Naive thymus-derived CD4-positive, alpha-beta T cell (primary cell): ENCODE measurements at places on chromosomes 16 and 17. TPM values are rescaled to one million over a fixed set of nuclear protein-coding genes. Genes with fewer than 3 reads are reported as not detected.

The SYCE1L gene
- 11.9 TPM for total RNA-seq

GRCh38 chr17:75832652-75833400 is 11.4 kb downstream of the UNC13D start:
- H3K27ac ChIP-seq: peak overlapping the region; percentile 64
- H3K36me3 ChIP-seq: peaks cover 7% of the 10 kb centered on the region
- DNase-seq: peak; percentile 33

DNA sequence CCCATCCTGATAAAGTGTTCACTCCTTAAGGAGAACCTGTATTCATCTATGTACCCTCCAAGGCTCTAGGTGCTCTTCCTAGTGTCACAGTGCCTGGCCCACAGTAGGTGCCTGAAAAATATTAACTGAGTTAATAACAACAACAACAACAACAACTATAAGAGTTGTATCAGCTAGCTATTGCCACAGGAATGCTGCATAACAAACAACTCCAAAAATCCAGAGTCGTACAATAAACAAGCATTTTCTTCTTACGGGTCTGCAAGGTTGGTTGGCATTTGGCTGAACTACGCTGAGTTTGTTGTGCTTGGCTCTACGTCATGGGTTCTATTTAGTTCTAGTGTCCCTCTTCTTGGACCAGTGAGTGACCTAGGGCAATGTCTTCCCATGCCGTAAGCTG is 29.2 kb downstream of the TMC5 start:
- no peaks in the 10 kb centered on the region for H3K4me1 ChIP-seq
- H3K4me3 ChIP-seq: no peak overlapping the region
- no peaks in the 10 kb centered on the region for H3K36me3 ChIP-seq
- H3K27me3 ChIP-seq: no peaks in the 10 kb centered on the region

The WNT9B gene
- total RNA-seq: not detected

DNA sequence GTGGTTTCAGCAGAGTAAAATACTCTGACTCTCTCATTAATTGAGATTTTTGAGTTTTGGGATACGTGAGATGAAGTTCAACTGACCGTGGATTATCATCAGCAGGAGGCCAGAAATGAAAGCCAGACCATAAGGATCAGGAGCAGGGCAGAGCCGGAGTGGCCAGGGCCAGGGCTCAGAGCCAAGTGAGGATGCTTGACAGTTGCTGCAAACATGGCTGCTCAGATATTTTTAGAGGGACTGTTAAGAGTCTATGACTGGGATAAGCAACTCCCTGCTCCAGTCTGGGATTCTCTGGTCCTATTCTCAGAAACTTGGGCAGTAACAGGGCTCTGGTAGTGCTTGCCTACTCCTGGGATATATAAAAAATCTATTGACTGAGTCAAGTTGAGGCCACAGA is 17.6 kb upstream of the CDH13 start:
- no peaks in the 10 kb centered on the region for H3K36me3 ChIP-seq
- no peak for DNase-seq
- H3K4me1 ChIP-seq: no peaks in the 10 kb centered on the region
- no peak overlapping the region for H3K27ac ChIP-seq

The SLC25A39 gene
- total RNA-seq: 75.4 TPM
